H1 (cell line): ENCODE measurements at places on chromosomes 13 and 19. TPM values are rescaled to one million over a fixed set of nuclear protein-coding genes. Genes with fewer than 3 reads are reported as not detected.

DNA sequence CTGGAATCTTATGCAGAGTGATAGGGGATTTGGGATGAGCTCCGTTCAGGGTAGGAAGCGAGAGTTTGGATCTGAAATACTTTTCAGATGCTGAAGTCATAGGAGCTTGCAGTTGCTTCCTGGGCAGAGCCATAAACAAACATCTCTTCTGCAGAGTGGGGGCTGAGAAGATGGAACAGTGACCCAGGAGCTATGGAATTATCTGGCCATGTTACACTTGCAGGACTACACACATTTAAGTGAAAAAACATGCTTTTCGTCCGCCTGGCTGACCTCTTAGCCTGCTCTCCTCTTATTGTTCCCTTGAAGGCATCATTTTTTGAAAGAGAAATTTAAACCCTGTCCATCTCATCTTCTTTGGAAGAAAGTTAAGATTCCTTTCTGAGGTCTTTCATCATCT, 40.7 kb downstream of the PSG11 start:
- no peak for DNase-seq

DNA sequence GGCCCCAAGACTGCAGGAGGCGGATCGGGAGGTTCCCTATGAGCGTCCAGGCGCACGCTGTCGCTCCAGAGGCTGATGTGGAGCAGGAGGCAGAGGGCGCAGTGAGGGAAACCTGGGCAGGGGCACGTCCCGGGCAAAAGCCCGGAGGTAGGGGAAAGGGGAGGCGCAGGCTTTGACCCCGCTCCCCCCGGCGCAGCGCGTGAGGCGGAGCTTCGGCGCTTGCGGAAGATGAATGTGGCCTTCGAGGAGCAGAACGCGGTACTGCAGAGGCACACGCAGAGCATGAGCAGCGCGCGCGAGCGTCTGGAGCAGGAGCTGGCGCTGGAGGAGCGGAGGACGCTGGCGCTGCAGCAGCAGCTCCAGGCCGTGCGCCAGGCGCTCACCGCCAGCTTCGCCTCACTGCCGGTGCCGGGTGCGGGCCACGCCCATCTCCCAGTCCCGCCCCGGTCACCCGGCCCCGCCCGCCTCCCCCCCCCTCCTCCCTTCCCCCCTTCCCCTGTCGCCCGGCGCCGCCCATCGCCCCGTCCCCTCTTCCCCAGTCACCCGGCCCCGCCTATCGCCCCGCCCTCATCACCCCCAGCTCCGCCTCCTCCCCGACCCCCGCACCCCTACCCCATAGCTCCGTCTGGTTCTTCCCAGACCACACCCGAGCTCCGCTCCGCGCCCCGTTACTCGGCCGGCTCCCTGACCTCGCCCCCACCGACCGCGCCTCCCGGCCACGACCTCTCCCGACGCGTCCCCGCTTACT, 4.1 kb downstream of the HMG20B start:
- peak; percentile 58 for DNase-seq

- DNase-seq, result no peak
Measured at GRCh38 chr13:94343243-94343585, 136.3 kb downstream of the DCT start.

The IZUMO2 gene
- total RNA-seq, result 0.94 and 1.7 TPM in 2 replicates

DNA sequence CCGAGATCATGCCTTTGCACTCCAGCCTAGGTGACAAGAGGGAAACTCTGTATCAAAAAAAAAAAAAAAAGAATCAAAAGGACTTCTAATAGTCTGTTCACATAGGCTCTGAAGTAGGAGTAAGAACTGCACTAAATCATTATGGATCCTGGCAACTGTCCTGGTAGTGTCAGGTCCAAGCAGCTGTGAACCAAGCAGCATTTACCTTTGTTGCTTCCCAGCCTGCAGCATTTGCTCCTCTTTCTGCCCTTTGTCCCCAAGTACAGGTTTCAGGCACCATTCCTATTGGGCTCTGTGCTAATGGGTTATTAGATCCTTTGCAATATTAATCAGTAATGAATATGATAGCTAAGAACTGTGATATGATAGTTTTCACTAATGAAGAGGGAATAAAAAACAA, 77.4 kb upstream of the NBEA start:
- no peak for DNase-seq

The TBXA2R gene
- total RNA-seq, result 0.50 and 0.75 TPM in 2 replicates

- DNase-seq, result peak; percentile 61
Measured at GRCh38 chr13:75480671-75481175, 1.2 kb downstream of the TBC1D4 start.

- no peak for DNase-seq
Measured at GRCh38 chr13:67283637-67284036, 53.5 kb upstream of the PCDH9 start.

DNA sequence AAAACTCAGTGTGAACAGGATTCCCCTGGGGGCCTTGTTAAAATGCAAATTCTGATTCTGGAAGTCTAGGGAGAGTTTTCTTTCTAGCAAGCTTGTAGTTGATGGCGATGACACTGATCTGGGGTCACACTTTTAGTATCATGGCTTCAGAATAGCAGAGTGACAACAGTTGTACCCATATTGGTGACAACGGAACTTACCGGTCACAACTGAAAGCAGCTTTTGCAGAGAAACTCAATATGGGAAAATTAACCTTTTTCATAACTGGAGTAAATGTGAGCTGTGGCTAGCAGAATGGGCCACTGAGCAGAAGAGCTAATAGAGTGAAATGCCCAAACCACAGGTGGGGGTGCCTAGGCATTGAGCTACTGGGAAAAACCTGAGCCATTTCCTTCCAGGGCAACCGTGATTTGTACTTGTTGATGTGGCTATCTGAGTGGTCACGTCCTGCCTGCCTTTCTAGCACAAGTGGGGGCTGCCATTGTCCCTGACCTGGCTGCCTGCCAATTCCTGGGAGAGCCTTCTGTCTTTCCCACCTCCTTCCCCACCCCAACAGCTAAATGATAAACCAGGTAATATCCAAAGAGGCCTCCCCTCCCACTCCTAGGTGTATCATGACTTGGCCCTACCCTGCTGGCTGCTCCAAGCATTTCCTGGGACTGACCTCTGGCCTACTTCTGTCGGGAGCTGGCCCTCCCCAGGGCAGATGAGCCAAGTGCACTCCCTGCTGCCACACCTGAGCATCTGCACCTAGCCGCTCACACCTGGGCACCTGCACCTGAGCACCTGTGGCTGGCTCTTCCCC, 1.7 kb upstream of the SLC10A2 start:
- peak; percentile 57 for DNase-seq

The ZNF324 gene
- 5.8 and 6.4 TPM in 2 replicates for total RNA-seq

DNA sequence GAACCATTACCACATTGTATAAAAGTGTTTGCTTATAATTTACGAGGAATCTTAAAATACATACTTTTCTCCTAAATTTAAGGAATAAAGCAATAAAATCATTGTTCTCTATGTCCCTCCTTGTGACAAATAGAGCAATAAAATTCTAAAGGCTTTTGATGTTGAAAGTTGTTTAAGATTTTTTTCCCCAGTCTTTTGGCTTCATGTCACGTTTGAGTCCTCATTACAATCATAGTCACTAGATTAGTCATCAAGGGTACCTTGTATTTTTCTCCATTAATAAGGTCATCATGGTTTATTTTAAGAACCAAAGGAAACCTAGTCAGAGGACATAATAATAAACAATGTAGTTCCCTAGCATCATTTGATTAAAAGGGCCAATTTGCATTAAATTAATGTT, 3.2 kb downstream of the WBP4 start:
- DNase-seq, result no peak

GRCh38 chr19:12913011-12913561, 6.0 kb downstream of the SYCE2 start:
- peak; percentile 70 for DNase-seq

- no peak for DNase-seq
Measured at GRCh38 chr19:17554968-17555479, 425 bp upstream of the COLGALT1 start.

DNA sequence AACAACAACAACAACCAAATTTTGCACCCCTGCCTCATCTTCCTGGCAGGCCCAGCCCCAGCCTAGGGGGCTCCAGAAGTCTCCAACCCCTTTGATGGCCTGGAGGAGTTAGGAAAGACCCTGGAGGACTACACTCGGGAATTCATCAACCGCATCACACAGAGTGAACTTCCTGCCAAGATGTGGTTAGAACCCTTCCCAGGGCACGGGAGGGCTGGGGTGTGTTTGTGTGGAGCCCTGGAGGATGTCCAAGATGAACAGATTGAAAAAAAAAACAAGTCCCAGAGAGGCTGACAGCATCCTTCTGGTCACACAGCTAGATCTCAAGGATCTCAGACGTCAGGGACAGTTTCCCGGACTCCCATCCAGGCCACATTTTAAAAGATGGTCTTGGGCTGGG, 13.3 kb downstream of the APOC1 start:
- DNase-seq, result no peak

- DNase-seq, result no peak
Measured at GRCh38 chr19:41994521-41994971, 516 bp upstream of the ATP1A3 start.

DNA sequence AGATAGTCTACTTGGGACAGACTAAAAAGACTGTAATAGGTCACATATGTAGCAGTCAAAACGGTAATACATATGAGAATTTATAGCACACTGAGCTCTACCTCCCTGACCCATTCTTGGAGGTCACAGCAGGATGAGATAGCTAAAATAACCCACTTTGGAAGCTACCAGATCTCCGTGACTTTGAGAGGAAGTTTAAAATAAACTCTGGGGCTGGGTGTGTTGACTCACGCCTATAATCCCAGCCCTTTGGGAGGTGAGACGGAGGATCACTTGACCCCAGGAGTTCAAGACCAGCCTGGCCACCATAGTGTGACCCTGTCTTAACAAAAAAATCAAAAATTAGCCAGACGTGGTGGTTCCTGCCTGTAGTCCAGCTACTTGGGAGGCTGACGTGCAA, 45.3 kb downstream of the DHRS12 start:
- peak; percentile 13 for DNase-seq

DNA sequence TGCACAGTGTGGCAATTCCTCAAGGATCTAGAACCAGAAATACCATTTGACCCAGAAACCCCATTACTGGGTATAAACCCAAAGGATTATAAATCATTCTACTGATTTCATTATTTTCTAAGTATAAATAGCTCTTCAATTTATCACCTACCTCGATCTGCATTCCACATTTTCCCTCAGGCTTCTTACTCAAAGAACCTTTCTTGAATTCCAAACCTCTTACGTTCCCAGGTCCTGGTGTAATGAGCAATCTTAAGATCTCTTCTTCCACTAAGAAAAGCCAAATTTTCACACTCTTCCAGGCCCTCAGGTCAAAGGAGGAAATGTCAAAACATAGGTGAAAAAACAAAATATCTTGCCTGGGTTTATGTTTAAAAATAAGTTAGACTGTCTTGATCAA, 237.3 kb upstream of the GPC6 start:
- DNase-seq, result no peak

GRCh38 chr19:46452186-46452585, 19.2 kb downstream of the PNMA8A start:
- no peak for DNase-seq

The TMEM91 gene
- total RNA-seq, result 4.2 and 5.3 TPM in 2 replicates

GRCh38 chr19:33514885-33515551, 6.6 kb downstream of the PEPD start:
- no peak for DNase-seq

DNA sequence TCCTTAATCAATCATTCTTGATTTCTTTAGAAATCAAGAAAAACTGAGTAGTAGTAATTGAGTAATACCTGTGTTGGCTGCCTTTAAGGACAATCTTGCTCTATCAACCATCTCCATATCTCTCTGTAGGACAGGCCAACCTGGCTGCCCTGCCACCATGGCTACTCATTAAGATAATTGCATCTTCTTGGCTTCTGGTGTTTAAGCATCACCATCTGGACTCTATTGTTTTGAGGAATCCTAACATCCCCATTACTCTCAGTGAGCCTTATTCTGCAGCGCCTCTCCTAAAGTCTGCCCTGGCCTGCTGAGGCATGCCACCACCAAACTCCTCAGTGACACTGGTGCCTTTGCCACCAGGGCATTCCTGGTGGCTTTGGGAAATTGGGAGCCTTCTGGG, 442.6 kb upstream of the ZNF507 start:
- DNase-seq, result no peak

DNA sequence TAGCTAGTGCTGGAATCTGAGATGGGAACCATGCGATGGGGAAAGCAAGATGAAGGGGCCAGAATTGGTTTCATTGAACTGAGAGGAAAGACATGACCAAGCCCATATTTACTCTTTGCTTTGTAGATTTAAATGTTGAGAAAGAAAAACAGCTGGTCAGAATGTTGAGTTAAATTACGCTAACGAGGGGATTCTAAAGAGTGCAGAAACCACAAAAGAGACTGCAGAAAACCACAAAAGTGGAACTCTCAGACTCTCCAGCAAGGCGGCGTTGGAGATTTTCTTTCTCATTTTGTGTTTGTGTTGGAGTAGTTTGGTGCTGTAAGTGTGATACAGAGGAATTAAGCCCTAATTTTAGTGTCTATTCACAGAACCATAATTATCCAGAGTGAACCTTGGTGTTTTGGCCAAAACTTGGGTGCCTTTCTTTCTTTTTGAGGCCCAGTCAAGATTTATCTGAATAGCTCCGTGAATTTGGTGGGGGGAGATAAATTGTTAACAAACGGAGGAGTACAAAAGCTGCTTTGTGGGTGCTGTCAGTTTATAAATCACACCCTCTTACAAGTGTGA, 26.3 kb downstream of the SAE1 start:
- DNase-seq, result no peak

The EXOC3L2 gene
- total RNA-seq, result 1.5 and 1.6 TPM in 2 replicates

DNA sequence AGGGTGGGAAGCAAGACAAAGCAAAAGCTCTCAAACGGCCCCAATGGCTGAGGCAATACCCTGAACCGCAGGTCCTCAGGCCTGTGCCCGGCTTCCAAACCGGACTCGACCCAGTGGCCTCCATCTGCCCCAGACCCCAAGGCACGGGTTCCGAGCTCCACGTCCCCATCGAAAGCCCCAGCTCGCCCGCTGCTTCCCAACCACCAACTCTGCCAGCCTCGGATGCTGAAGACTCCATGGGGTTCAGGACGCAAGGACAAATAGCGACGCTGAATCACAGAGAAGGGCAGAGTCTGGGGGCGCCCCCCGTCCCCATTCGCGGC, 559 bp downstream of the POLR2E start:
- no peak for DNase-seq

DNA sequence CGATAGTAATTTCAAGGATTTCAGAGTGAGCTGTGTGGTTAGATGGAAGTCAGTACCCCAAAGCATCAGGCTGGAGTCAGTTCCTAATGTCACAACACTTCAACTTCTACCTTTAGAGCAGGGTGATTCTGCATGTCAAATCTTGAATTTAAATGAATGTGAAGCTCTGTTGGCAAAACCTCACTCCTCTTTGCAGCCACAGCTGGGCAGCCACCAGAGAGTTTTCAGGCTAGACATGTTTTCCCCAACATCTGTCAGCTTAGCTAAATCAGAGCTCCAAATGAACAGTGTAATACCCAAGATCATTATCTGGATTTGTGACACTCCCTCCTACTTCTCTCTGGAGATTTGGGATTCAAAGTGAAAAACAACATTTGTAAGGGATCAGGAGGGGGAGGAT, 33.7 kb upstream of the OLFM4 start:
- no peak for DNase-seq

The PRRG2 gene
- total RNA-seq, result 4.1 and 5.7 TPM in 2 replicates

GRCh38 chr13:46179969-46180763, 1.8 kb downstream of the LCP1 start:
- no peak for DNase-seq

The SBK3 gene
- 0.76 and 0.94 TPM in 2 replicates for total RNA-seq

The ZNF439 gene
- total RNA-seq, result 0.17 TPM in 1 of 2 replicates, not detected in the other

GRCh38 chr19:17540174-17540573, 15.3 kb upstream of the COLGALT1 start:
- no peak for DNase-seq
